ENCODE measurements at places on chromosomes 11 and 22.

DNA sequence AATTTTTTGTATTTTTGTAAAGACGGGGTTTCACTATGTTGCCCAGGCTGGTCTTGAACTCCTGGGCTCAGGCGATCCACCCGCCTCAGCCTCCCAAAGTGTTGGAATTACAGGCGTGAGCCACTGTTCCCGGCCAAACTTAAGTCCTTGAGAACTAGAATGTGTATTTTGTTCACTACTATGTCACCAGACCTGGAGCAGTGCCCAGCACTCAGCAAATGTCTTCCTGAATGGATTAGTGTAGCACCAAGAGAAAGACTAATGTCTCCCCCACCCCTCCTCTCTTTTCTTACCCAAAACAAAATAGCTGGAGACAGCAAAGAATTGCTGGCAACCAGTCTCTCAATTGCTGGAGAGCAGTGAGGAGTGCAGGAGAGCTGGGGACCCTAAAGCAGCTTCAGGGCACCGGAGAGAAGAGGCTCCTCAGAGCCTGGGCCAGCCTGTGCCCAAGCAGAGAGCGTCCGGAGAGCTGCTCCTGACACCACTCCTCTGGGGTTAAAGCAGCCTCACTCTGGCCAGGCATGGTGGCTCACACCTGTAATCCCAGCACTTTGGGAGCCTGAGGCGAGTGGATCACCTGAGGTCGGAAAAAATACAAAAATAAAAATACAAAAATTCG lies 14.9 kb downstream of the SLC25A18 start:
- DNase-seq: no peak

GRCh38 chr11:15091625-15092024 lies 18.2 kb downstream of the CALCB start:
- no peak for DNase-seq

- peak; percentile 68 for DNase-seq
Observed at GRCh38 chr11:43852057-43852636, 28.5 kb upstream of the ALKBH3 start.

DNA sequence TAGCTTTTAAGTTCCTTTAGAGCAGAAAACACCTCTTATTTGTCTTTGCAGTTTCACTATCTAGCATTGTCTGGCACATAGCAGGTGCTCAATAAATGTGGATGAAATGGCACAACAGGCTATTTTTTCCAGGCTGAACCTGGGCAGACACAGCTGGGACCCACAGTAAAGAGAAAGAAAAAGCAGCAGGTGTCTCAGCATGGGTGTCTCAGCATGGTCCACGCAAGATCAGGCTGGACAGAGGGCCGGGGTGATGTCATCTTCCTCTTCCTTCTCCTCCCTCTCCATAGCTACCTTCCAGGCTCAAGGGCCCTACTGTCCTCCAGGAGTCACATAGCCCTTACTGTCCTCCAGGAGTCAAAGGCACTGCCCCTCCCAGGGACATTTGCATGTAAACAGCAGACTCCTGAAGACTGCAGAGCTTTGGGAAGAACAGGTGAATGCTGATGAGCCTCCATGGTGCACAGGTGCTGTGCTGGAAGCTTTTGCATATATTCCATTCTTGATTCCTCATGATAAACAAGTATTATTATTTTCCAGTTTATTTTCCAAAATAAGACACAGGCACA lies 65.2 kb downstream of the DSCAML1 start:
- DNase-seq: no peak

DNA sequence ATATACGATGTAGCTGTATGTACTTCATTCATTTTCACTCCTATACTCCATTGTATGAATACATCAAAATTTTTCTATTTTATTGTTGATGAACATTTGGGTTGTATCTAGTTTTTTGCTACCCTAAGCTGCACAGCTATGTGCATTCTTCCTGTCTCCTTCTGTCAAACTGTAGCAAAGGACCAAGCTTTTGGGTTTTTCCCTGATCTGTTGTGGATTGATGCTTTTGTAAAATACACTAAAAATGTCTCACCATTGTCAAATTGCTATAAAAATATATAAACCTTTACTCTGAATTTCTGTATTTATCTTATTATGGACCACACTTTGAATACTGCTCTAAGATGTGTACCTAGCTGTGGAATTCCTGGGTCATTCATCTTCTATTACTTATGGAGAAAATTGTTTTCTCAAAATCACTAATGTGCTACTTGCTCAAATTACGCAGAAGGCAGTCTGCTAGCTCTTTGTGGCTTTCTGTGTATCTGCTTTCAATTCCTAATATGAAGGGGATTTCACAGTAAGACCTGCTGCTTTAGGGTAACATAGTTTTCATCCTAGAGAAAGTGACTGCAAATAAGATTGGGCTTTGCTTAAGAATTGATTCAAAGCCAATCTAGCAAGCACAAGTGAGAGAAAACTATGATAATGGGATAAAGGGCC lies 123.4 kb downstream of the CYP2R1 start:
- no peak for DNase-seq

GRCh38 chr11:19290356-19290755 lies 49.6 kb upstream of the E2F8 start:
- DNase-seq: no peak

All from right forelimb (tissue), 1 donor.